ENCODE measurements at places on chromosomes 4 and X. TPM values are rescaled to one million over a fixed set of nuclear protein-coding genes. Genes with fewer than 3 reads are reported as not detected.

GRCh38 chrX:19725641-19726040 lies 161.8 kb downstream of the SH3KBP1 start:
- H3K27ac ChIP-seq = no peak overlapping the region
- H3K4me1 ChIP-seq = no peaks in the 10 kb centered on the region
- H3K36me3 ChIP-seq = no peaks in the 10 kb centered on the region
- DNase-seq = no peak
- H3K27me3 ChIP-seq = no peaks in the 10 kb centered on the region
- H3K4me3 ChIP-seq = no peak overlapping the region

- no peaks in the 10 kb centered on the region for H3K27me3 ChIP-seq
- H3K4me3 ChIP-seq = no peak overlapping the region
- no peaks in the 10 kb centered on the region for H3K4me1 ChIP-seq
These were observed 37.4 kb downstream of the SCD5 start for GRCh38 chr4:82761229-82761628.

- H3K36me3 ChIP-seq = no peaks in the 10 kb centered on the region
- DNase-seq = no peak
- H3K27me3 ChIP-seq = no peaks in the 10 kb centered on the region
- no peak overlapping the region for H3K4me3 ChIP-seq
- no peak overlapping the region for H3K27ac ChIP-seq
These were observed 109.4 kb upstream of the INTU start for GRCh38 chr4:127523369-127523768.

The S100P gene
- total RNA-seq = not detected

The TRIML2 gene
- not detected for total RNA-seq

The PDE6B gene
- total RNA-seq = 0.98 TPM
